ENCODE measurements at places on chromosomes 1 and 21.
A peak's percentile ranks its signal among the peaks of the same experiment; 100 is the strongest.

GRCh38 chr1:25173809-25174340 is 58.4 kb downstream of the SYF2 start:
- no peaks in the 10 kb centered on the region for H3K36me3 ChIP-seq
- H3K27ac ChIP-seq, result no peak overlapping the region
- no peak overlapping the region for H3K4me3 ChIP-seq
- no peak for DNase-seq
- H3K27me3 ChIP-seq, result no peaks in the 10 kb centered on the region
- no peaks in the 10 kb centered on the region for H3K4me1 ChIP-seq

DNA sequence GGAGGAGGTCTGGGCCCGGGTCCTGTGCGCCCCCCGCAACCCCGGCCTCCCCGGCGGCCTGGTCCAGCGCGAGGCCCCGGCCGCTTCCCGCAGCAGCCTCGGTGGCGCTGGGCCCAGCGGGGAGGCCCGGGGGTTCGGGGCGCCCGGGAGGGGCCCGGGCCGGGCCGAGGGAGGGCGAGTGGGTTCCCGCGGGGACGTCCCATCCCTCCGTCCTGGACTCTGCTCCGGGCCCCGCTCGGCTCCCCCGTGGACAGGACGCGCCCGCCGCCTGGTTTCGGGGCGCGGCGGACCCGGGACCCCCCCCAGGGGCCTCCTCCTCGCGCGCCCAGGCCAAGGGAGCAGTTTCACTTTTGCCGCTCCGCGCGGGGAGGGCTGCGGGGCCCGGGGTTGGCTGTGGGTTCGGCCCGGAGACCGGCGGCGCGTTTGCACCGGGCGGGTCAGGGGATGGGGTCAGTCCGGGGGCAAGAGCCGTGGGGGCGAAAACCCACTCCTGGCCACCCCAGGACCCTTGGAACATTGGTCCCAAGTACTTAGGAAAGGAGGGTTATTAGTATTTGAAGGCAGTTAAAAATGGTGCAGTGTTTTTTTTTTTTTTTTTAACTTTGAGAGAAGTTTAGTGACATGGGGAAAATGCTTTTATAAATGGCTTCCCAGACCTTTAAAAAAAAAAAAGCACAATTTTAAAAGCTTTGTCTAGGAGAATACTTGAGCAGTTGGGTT is 677 bp downstream of the AGPAT3 start:
- no peaks in the 10 kb centered on the region for H3K27me3 ChIP-seq
- peak overlapping the region; percentile 90 for H3K27ac ChIP-seq
- peaks cover 8% of the 10 kb centered on the region for H3K36me3 ChIP-seq

GRCh38 chr1:77467021-77467595 is 185.3 kb downstream of the AK5 start:
- H3K36me3 ChIP-seq, result no peaks in the 10 kb centered on the region
- DNase-seq, result no peak
- no peaks in the 10 kb centered on the region for H3K27me3 ChIP-seq
- H3K27ac ChIP-seq, result no peak overlapping the region

DNA sequence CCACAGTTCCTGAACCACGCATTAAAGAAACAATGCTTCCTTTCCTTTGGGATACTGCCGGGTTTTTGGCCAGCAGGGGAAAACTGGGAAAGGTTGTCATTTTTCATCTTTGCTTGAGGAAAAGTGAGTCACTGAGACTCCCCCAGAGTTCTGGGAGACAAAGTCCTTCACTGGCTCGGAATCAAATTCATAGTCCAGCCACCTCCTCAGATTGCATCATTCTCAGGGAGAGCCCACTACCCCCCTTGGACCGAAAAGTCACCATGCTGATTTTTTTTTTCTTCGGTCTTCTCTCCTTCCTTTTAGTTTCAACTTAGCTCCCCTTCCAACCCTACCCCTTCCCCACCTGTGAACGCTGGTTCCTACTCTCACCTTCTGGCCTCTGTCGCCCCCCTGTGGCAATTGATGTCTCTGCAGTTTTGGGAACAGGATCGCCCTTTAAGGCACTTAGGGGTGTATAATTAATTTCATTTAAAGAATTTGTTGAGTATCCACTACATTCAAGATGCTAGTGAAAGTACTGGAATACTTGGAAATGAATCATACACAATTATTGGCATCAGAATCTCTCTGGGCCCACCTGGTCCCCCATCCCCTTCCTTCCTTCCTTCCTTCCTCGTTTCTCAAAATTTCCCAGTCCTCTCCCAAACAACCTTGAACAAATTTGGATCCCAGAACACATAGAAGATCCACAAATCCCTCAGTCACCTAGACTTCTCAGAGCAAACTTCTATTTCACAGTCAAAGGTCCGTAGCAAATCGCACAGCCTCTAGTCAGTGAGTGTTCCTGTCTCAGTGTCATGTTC is 6.9 kb downstream of the ACKR1 start:
- H3K36me3 ChIP-seq, result no peaks in the 10 kb centered on the region
- H3K4me3 ChIP-seq, result no peak overlapping the region
- H3K27ac ChIP-seq, result no peak overlapping the region
- no peaks in the 10 kb centered on the region for H3K4me1 ChIP-seq

DNA sequence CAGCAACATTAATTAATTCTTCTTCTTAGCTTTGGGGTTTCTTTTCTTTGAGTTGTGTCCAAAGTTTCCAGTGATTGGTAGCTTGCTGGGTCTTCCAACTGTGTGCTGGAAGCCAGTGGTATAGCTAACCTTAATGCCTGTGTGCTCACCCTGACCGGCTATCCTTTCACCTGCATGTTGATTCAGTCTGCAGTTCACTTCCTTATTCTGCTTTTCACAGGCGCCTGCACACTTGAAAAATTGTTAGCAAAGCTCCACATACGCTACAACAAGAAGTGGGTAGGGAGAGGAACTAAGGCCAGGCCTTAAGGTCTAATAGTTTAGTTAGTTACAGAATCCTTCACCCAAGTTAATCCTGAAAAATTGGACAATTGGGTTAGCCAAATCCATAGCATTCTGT is 35.7 kb downstream of the NCF2 start:
- H3K27me3 ChIP-seq, result no peaks in the 10 kb centered on the region
- H3K36me3 ChIP-seq, result peaks cover 44% of the 10 kb centered on the region
- H3K4me1 ChIP-seq, result no peaks in the 10 kb centered on the region
- no peak overlapping the region for H3K27ac ChIP-seq
- DNase-seq, result no peak
- H3K4me3 ChIP-seq, result no peak overlapping the region

DNA sequence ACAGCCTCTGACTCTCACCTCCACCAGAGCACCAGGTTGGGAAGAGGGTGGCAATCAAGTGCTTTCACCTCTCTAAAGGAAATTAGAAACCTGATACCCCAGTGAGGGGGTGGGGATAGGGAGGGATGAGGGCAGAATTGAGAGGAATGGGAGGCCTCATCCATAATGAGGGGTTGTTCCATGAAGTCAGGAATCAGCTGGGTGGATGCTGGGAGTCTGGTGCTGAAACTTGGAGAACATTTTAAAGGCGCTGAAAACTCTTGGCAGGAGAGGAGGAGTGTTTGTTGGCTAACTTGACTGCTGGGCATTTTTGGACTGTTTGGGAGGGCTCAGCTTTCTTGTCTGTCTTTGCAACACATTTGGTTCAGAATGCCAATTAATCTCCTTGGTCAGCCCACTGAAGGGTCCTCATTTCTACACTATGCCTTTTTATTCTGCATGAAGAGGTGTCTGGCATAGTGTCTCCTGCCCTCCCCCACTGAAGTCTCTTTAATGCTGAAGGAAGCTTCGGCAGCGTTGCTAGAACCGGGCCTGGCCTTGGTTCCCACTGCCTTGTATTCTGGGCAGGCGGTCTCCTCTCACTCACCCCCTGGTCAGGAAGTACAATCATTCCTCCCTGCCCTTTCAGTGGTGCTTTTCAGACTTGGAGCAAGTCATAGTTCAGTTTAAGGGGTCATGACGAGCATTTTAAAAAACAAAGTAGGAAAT is 2.2 kb downstream of the PHGDH start:
- peak overlapping the region; percentile 95 for H3K27ac ChIP-seq
- peaks cover 21% of the 10 kb centered on the region for H3K36me3 ChIP-seq

DNA sequence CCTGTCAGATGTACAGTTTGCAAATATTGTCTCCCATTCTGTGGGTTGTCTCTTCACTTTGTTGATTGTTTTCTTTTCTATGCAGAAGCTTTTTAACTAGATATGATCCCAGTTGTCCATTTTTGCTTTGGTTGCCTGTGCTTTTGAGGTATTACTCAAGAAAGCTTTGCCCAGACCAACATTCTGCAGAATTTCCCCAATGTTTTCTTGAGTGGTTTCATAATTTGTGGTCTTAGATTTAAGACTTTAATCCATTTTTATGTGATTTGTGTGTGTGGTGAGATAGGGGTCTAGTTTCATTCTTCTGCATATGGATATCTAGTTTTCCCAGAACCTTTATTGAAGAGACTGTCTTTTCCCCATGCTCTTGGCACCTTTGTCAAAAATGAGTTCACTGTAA is 116.9 kb downstream of the DUSP10 start:
- no peaks in the 10 kb centered on the region for H3K4me1 ChIP-seq
- H3K27me3 ChIP-seq, result no peaks in the 10 kb centered on the region
- no peak overlapping the region for H3K27ac ChIP-seq
- no peaks in the 10 kb centered on the region for H3K36me3 ChIP-seq
- no peak overlapping the region for H3K4me3 ChIP-seq

GRCh38 chr1:215883004-215883403 is 315.9 kb downstream of the KCTD3 start:
- no peaks in the 10 kb centered on the region for H3K36me3 ChIP-seq
- H3K27ac ChIP-seq, result no peak overlapping the region
- no peak for DNase-seq
- no peaks in the 10 kb centered on the region for H3K4me1 ChIP-seq
- no peak overlapping the region for H3K4me3 ChIP-seq

Measured in A673 (cell line).